ENCODE measurements at places on chromosomes 3 and 15.
A peak's percentile ranks its signal among the peaks of the same experiment; 100 is the strongest.

DNA sequence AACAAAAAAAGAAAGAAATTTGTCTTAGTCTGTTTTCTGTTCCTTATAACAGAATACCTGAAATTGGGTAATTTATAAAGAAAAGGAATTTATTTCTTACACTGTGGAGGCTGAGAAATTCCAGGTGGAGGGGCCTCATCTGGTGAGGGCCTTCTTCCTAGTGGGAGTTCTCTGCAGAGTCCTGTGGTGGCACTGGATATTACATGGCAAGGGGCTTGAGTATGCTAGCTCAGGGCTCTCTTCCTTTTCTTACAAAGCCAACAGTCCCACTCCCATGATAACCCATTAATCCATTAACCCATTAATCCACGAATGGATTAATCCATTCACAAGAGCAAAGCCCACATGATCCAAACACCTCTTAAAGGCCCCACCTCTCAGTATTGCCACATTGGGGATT, 2.9 kb upstream of the SATB1 start:
- no peak overlapping the region for H3K4me3 ChIP-seq
- peaks cover 4% of the 10 kb centered on the region for H3K27me3 ChIP-seq
- DNase-seq, result no peak

- H3K27ac ChIP-seq, result no peak overlapping the region
- no peak for DNase-seq
- no peaks in the 10 kb centered on the region for H3K36me3 ChIP-seq
- no peak overlapping the region for H3K4me3 ChIP-seq
- H3K4me1 ChIP-seq, result no peaks in the 10 kb centered on the region
Observed at GRCh38 chr3:139552632-139553365, 13.3 kb upstream of the RBP1 start.

GRCh38 chr3:178005961-178006360, 530.3 kb upstream of the KCNMB2 start:
- H3K4me3 ChIP-seq, result no peak overlapping the region
- no peaks in the 10 kb centered on the region for H3K36me3 ChIP-seq
- H3K27me3 ChIP-seq, result no peaks in the 10 kb centered on the region
- no peaks in the 10 kb centered on the region for H3K4me1 ChIP-seq

DNA sequence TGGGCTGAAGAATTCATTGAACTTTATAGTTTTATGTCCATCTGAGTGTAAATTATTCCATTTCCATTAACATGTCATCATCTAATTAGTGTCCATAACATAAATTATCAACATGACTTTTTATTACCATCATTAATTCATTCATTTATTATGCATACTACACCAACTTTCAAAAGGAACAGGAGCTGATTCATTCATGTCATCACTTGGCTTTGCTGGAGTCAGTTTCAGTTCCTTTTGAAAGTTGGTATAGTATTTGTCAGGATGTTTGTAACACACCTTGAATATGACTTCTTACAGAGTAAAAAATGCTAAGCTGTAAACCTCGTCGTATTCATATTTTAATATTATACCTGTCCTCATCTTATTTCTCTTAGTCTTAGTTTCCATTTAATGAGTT, 298.0 kb upstream of the RBMS3 start:
- no peak for DNase-seq
- no peaks in the 10 kb centered on the region for H3K36me3 ChIP-seq
- H3K27ac ChIP-seq, result no peak overlapping the region
- H3K27me3 ChIP-seq, result no peaks in the 10 kb centered on the region

GRCh38 chr3:115341208-115341607, 194.1 kb upstream of the ZBTB20 start:
- no peak overlapping the region for H3K27ac ChIP-seq
- no peaks in the 10 kb centered on the region for H3K36me3 ChIP-seq
- DNase-seq, result peak; percentile 80
- H3K4me3 ChIP-seq, result no peak overlapping the region
- 0 out of 2 replicates have a peak, but pooled peaks cover 4% of the 10 kb centered on the region for H3K27me3 ChIP-seq
- H3K4me1 ChIP-seq, result peaks cover 8% of the 10 kb centered on the region

DNA sequence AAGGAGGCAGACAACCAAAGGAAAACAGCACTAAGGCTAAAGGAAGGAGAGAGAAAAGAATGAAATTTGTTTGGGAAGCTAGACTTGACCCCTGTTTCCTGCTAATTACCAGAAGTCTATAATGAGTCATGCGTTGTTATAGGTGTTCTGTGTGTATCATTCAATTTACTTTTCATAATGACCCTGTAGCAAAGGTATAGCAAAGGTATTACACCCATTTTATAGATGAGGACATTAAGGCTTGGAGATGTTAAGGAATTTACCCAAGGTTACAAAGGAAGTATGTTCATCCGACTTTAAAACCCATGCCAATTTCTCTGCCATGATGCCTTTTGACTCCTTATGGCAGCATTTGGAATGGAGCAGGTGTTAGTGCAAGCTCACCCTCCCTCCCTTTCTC, 54.9 kb downstream of the RAP2B start:
- DNase-seq, result no peak
- H3K36me3 ChIP-seq, result no peaks in the 10 kb centered on the region

DNA sequence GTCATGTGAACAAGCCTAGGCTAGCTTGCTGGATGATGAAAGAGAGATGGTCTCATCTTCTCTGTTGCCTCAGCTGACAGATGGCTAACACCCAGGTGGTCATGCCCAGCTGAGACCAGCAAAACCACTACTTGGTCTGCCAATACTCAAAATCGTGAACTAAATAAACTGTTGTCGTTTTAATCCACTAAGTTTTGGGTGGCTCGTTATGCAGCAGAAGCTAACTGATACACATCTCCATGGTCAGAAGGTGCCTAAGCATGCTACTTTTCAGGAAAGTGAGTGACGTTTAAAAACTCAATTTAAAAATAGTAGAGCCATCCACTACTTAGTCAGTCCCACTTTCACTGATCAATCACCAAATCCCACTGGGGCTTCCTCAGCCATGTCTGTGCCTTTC, 52.8 kb downstream of the CCR4 start:
- H3K4me3 ChIP-seq, result no peak overlapping the region
- no peak for DNase-seq
- no peak overlapping the region for H3K27ac ChIP-seq
- H3K27me3 ChIP-seq, result no peaks in the 10 kb centered on the region
- no peaks in the 10 kb centered on the region for H3K36me3 ChIP-seq
- H3K4me1 ChIP-seq, result no peaks in the 10 kb centered on the region

GRCh38 chr3:135199137-135199536, 404.1 kb downstream of the EPHB1 start:
- H3K27me3 ChIP-seq, result no peaks in the 10 kb centered on the region
- no peak overlapping the region for H3K27ac ChIP-seq
- DNase-seq, result no peak
- peaks cover 20% of the 10 kb centered on the region for H3K4me1 ChIP-seq

DNA sequence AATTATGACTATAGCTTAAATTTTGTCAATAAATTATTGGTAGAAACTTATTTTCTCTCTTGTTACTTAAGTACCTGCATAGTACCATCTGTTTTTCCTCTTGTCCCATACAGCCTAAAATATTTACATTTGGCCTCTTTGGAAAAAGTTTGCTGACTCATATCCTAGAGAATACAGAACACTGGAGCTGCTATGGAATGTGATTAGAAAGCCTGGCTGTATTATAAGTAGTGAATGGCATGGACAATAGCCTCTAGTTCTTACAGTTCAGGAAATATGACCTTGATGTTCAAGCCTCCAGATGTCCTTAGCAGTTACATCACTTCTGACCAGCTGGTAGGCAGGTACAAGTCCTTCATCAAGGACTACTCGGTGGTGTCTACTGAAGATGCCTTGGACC, 28.3 kb downstream of the ST8SIA2 start:
- no peaks in the 10 kb centered on the region for H3K4me1 ChIP-seq
- no peak overlapping the region for H3K27ac ChIP-seq
- no peak overlapping the region for H3K4me3 ChIP-seq
- no peaks in the 10 kb centered on the region for H3K36me3 ChIP-seq

GRCh38 chr3:179194931-179195330, 46.8 kb downstream of the PIK3CA start:
- DNase-seq, result no peak
- no peaks in the 10 kb centered on the region for H3K27me3 ChIP-seq
- H3K4me3 ChIP-seq, result no peak overlapping the region
- no peak overlapping the region for H3K27ac ChIP-seq
- H3K36me3 ChIP-seq, result no peaks in the 10 kb centered on the region

GRCh38 chr15:51536965-51537574, 85.5 kb downstream of the DMXL2 start:
- H3K27me3 ChIP-seq, result no peaks in the 10 kb centered on the region
- H3K36me3 ChIP-seq, result no peaks in the 10 kb centered on the region
- no peak overlapping the region for H3K27ac ChIP-seq

GRCh38 chr3:50089609-50089945, 858 bp downstream of the RBM5 start:
- H3K27me3 ChIP-seq, result no peaks in the 10 kb centered on the region
- H3K27ac ChIP-seq, result peak overlapping the region; percentile 85
- H3K4me3 ChIP-seq, result peak overlapping the region; percentile 97
- H3K4me1 ChIP-seq, result peaks cover 17% of the 10 kb centered on the region

DNA sequence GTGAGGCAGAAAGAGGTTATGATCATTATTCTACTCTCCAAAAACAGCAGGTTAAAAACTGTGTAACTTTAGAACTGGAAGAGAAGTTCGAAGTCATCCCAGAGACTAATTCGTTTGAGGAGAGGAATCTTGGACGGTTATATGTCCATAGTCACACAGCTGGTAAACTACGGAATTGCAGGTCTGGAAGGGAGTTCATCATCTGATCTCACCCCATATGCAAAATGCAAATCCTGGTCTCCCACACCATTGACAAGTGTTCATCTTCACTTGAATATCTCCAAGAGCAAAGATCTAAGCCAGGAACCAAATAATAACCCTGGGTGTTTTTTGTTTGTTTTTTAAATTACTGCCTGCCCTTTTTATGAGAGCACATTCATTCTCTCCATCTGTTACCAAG, 53.1 kb downstream of the FAM98B start:
- H3K27ac ChIP-seq, result no peak overlapping the region
- no peaks in the 10 kb centered on the region for H3K27me3 ChIP-seq
- no peak for DNase-seq
- H3K36me3 ChIP-seq, result no peaks in the 10 kb centered on the region
- no peaks in the 10 kb centered on the region for H3K4me1 ChIP-seq
- no peak overlapping the region for H3K4me3 ChIP-seq

GRCh38 chr15:41627203-41627602, 33.0 kb upstream of the MGA start:
- no peak overlapping the region for H3K4me3 ChIP-seq
- no peak for DNase-seq
- no peaks in the 10 kb centered on the region for H3K36me3 ChIP-seq
- H3K27me3 ChIP-seq, result no peaks in the 10 kb centered on the region
- H3K4me1 ChIP-seq, result no peaks in the 10 kb centered on the region

GRCh38 chr15:57418635-57419034, 42.3 kb downstream of the CGNL1 start:
- H3K27me3 ChIP-seq, result no peaks in the 10 kb centered on the region
- H3K36me3 ChIP-seq, result no peaks in the 10 kb centered on the region
- H3K4me3 ChIP-seq, result no peak overlapping the region
- no peak for DNase-seq
- H3K4me1 ChIP-seq, result no peaks in the 10 kb centered on the region
- no peak overlapping the region for H3K27ac ChIP-seq

DNA sequence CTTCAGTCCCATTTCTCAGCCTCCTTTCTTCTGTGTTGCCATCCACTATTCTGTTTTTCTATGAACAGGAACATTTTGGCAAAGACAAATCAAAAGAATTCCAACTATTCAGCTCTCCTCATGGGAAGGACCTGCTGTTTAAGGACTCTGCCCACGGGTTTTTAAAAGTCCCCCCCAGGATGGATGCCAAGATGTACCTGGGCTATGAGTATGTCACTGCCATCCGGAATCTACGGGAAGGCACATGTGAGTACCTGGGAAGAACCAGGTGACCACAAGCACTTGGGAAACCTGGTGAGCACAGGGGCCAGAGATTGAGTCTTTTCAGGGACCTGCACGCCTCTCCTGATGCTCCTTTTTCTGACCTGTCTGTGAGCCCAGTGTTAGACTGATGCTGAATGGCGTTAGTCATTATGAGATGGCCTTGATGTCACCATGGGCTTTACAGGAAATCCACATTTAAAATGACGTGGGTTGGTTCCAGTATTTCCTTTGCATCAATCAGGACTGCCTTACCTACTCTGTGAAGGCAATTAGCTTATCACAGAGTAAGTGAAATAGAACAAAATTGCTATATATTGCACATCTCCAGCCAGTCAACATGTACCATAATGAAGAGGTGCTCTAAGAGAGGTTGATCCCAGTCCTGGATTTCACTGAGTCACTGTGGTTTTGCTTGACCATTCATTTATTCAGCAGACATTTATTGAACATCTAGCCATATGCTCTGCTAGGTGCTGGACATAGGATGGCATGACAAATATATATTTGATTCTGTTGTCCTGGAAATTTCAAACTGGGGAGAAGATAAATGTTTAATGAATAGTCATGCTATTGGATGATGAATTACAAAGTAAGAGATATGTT, 11.7 kb downstream of the TF start:
- H3K4me3 ChIP-seq, result no peak overlapping the region
- DNase-seq, result no peak
- H3K36me3 ChIP-seq, result no peaks in the 10 kb centered on the region
- H3K27ac ChIP-seq, result no peak overlapping the region
- no peaks in the 10 kb centered on the region for H3K27me3 ChIP-seq
- H3K4me1 ChIP-seq, result no peaks in the 10 kb centered on the region

GRCh38 chr3:57060089-57060821, at the start of gene SPATA12:
SPATA12 (plus strand) TSS chr3:57060664; CDS start chr3:57073695, 13,031 bp downstream.
- peak within 1 kb of the TSS; percentile 90 for H3K27ac ChIP-seq
- H3K36me3 ChIP-seq, result no peaks in the 10 kb centered on the region
- peaks cover 43% of the 10 kb centered on the region for H3K4me1 ChIP-seq
- DNase-seq, result peak; percentile 98

DNA sequence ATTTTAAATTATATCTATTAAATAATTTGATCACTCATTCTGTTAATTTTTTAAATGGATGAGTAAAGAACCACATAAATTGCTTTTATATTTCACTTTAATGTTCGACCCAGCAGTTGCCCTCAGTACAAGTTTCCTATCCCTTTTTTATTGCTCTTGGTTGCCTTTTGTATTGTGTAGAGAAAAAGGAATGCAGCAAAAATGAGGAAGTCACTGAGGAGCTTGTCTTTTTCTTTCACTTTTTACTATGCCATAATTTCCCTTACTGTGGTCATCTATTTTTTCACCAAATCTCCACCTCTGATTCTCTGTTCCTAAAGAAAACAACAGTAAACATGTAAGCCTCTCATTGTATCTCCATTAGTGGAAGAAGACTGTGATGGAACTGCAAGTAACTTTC, 122.7 kb downstream of the B3GALNT1 start:
- H3K27ac ChIP-seq, result no peak overlapping the region
- H3K36me3 ChIP-seq, result 0 out of 2 replicates have a peak, but pooled peaks cover 5% of the 10 kb centered on the region
- H3K4me3 ChIP-seq, result no peak overlapping the region
- no peaks in the 10 kb centered on the region for H3K27me3 ChIP-seq

DNA sequence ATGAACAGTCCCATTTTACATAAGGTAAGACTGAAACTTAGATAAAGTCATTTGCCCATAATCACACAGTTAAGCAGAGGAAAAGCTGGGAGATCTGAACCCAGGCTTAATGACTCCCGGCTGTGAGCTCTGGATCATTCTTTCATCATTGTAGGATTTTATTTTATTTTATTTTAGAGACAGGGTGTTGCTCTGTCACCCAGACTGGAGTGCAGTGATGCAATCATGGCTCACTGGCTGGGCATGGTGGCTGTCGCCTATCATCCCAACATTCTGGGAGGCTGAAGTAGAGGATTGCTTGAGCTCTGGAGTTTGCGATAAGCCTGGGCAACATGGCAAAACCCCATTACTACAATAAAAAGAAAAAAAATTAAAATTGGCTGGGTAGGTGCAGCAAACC, 31.2 kb upstream of the RAF1 start:
- H3K4me3 ChIP-seq, result no peak overlapping the region
- no peak overlapping the region for H3K27ac ChIP-seq
- no peaks in the 10 kb centered on the region for H3K27me3 ChIP-seq
- no peak for DNase-seq
- no peaks in the 10 kb centered on the region for H3K4me1 ChIP-seq
- no peaks in the 10 kb centered on the region for H3K36me3 ChIP-seq

All from PC-3 (cell line).